Inflammatory macrophage treated with lipopolysaccharide for 4 hours (primary cell): ENCODE measurements at places on chromosomes 5 and 9.

DNA sequence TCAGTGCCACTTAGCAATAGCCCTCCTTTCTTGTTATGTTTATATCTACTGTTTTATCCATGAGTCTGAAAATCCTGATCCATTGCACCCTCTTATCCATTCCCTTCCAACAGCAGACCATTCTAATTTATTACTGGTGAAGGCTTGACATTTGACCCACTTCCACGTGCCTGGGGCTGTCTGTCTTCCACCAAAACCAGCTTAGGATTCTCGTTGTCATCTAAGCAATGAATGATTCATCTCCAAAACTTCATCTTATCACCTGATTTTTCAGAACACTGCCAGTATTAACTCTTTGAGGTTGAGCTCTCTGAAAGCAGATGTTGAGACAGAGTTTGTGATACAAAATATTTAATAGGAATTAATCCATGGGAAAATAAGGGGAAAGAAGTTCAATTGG is 277.8 kb upstream of the FBXL7 start:
- DNase-seq = no peak

- no peak for DNase-seq
These were observed 223.0 kb downstream of the MARCHF11 start for GRCh38 chr5:15956622-15957021.

GRCh38 chr5:170746961-170747340 is 36.6 kb upstream of the GABRP start:
- no peak for DNase-seq

DNA sequence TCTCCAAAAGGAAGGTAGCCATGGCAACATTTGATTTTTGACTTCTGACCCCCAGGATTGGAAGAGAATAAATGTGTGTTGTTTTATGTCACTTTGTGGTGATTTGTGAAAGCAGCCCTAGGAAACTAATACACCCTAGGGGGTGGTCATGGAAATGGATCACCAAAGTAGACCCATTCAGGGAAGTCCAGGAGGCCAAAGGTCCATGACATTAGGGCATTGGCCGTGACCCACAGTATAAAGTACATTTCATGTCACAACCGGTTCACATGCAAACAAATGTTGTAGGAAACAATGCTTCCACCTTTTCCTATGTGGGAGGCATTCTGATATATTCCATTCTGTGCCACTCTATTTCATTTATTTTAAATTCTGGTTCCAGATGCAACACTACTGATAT is 128.4 kb downstream of the ADAMTS12 start:
- DNase-seq = no peak

DNA sequence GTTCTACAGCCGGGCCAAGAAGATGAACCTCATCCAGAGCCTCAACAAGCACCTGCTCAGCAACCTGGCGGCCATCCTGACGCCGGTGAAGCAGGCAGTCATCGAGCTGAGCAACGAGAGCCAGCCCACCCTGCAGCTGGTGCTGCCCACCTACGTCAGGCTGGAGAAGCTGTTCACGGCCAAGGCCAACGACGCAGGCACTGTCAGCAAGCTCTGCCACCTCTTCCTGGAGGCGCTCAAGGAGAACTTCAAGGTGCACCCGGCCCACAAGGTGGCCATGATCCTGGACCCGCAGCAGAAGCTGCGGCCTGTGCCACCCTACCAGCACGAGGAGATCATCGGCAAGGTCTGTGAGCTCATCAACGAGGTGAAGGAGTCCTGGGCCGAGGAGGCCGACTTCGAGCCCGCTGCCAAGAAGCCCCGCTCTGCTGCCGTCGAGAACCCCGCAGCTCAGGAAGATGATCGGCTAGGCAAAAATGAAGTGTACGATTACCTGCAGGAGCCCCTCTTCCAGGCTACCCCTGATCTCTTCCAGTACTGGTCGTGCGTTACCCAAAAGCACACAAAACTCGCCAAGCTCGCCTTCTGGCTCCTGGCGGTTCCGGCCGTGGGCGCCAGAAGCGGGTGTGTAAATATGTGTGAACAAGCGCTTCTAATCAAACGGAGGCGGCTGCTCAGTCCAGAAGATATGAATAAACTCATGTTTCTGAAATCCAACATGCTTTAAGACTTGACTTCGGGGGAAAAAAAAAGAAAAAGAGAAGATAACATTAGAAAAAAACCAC is 28.5 kb downstream of the AMBP start:
- DNase-seq = no peak

GRCh38 chr9:128372784-128373183 is 1.6 kb downstream of the URM1 start:
- DNase-seq = no peak

DNA sequence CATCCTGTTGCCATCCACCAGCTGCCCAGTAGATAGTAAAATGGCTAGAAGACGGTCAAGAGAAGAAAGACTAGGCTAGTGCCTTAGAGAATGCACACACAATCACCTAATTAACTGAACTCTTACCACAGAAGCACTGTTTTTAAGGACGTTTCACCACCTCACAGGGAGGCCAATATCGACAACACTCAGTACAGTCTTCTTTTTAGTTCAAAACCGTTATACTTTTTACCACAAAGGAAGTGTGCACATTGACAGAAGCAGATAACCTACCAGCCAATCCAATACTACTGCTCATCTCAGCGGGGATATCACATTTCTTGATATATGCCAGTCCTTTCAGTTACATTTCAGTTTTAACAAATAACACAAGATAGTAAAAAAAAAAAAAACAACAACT is 122.3 kb downstream of the GNAQ start:
- no peak for DNase-seq

DNA sequence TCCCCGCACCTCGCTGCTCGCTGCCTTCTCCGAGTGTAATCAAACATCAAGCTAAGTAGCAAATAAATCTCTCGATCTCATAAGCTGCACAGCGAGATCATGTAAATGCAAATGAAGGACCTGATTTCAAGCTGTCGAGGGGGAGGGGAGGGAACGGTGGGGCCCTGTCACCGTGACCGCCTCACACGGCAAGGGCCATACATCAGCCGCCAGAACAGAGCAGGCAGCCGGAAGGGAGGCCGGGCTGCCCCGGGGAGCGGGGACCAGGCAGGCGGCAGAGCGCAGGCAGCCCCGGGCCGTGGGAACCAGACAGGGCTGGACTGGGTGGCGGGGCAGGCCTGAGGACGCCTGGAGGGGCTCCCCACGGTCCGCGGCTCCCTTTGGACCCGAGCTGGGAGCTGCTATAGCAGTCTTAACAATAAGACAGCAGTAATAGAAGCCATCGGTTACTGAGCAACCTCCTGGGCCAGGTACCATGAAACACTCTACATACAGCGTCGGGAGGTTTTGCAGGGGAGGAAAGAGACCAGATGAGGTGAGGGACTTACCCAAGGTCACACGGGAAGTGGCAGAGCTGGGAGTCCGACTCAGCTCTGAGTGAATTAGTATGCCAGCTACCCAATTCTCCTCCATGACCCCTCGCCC is 76.8 kb downstream of the CFAP77 start:
- DNase-seq = no peak

DNA sequence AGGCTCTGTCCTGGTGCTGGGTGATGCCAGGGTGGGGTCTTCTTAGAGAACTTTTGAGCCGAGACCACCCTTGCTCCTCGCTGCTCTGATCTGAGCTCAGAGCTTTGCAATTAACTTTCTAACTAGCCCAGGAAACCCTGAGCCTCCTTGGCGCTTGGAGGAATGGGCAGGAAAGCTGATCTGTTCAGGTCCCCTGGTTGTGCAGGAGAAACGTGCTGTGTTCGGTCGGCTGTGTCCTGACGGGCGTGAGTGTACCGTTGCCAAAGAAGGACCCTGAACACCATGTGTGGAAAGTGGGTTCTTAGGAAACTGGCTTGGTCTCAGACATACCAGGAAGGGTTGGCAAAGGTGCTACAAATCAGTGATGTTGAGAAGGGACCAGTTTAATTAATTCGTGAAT is 1.8 kb downstream of the TCF7 start:
- no peak for DNase-seq

DNA sequence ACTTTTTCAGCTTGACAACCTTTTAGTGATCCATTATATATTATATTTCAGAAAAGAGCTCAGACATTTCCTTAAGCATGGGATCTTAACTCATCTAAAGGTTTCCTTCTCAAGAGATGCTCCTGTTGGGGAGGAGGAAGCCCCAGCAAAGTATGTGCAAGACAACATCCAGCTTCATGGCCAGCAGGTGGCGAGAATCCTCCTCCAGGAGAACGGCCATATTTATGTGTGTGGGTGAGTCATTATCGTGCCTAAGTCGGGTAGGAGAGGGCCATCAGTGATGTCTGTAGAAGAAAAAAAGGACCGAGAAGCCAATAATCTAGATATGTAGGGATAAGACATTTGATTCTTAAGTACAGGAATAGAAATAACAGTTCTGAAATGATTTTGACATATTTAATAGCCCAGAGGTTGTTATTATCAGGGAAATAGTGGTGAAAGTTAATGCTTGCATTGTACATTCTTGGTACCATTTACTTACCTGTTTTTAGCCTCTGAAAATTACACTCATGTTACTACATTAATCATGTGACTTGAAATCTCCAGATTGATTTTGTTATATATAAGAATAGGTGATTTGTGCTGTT is 28.2 kb downstream of the MTRR start:
- peak; percentile 35 for DNase-seq

DNA sequence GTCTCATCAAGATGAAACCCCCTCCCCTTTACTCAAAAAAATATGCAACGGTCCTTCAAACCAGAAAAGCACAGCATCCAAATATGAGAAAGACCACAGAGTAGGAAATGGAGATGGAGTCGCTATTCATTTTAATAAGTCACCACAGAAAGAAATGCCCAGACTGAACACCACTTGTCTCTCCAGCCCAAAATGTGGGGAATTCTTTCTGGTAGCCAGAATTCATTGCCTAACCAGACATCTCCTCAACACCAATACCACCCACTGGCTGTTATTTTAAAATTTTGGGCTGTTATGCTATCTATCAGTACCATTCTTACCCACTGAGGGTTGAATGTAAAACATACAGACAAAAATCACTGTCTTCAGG is 100.1 kb downstream of the SUSD1 start:
- no peak for DNase-seq

DNA sequence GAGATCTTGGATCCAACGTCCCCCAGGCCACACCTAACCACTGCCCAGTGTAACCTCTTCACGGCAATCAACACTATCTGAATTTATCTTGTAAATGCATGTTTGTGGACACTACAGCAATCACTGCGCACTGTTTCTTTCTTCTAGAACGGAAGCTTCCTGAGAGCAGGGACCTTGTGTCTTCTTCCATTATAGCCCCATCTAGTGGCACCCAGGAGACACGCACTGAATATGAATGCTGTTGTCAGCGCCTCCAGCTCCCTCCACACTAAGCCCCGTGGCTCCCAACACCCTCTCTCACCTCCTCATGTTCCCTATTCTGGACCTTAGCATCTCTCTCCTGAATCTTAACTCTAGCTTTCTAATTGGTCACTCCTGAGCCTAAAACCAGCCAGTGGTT is 72.7 kb downstream of the SMIM23 start:
- DNase-seq = no peak

GRCh38 chr9:25377039-25377438 is 301.2 kb downstream of the TUSC1 start:
- no peak for DNase-seq

DNA sequence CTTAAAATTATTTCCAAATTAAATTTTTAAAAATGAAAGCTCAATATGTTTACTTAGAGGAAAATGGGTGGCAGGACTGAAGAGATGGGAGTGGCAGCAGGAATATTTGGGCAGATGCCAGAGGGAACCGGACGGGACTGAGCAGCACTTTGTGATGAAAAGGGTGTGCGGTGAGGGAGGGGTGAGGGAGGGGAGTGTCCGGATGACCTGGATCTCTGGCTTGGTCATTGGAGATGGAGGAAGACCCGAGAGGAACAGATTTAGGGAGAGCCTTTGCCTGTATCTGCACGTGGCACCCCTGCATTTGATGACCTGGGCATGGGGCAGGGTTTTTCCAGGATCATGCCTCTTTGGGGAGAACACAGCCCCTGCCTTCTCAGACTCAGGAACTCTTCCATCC is 201.1 kb upstream of the MVB12B start:
- no peak for DNase-seq

- DNase-seq = no peak
These were observed 30.0 kb upstream of the MAMDC2 start for GRCh38 chr9:70013598-70014196.

GRCh38 chr5:40441733-40442132 is 238.0 kb upstream of the PTGER4 start:
- DNase-seq = no peak
